ENCODE measurements at places on chromosomes 1 and 21.

- no peak for DNase-seq
These were observed 29.0 kb upstream of the KHDRBS1 start for GRCh38 chr1:31984419-31985347.

DNA sequence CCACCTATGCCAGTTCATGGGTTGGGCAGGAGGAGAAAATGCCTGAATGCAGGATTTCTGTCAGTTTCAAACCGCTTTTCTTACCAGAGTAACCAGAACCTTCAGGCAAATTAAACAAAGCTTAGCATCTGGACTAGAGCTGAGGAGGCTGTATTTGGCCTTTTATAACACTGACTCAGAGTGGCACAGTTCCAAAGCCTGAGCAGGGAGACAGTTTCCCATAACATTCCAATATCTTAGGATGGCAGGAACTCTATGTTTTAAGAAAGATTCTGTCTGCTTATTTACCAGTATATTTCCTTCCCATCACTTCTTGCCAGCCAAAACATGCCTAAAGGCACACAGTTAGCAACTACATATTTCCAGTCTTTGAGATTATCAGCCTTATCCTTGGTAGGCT, 46.8 kb downstream of the UBR4 start:
- DNase-seq = no peak

DNA sequence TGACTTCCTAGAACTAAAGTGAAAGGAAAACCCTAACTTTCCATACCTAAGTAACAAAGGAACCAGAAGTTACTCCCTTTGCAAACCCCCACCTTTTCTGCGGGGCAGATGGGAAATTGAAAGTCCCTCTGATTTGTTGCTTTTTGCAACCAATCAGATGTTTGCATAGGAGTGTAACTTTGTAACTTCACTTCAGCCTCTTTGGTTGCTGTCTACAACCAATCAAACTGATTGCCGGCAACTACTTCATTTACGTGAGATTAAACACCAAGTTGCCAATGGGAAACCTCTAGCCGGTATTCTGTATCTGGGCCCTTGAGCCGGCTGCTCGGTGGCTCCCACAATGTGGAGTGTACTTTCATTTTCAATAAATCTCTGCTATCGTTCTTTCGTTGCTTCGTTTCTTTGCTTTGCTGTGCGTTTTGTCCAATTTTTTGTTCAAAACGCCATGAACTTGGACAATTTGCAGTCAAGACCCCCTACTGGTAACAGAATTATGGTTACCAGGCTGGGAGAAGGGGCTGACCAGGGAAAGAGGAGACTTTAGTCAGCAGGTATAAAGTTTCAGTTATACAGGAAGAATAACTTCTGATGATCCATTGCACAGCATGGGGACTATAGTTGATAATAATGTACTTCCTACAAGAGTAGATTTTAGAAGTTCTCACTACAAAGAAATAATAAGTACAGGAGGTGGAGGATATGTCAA, 69.2 kb upstream of the RGS2 start:
- no peak for DNase-seq

- DNase-seq = no peak
These were observed 217.6 kb downstream of the POTED start for GRCh38 chr21:13827201-13827600.

- DNase-seq = no peak
These were observed 646 bp downstream of the IER5 start for GRCh38 chr1:181089017-181089675.

GRCh38 chr1:239590556-239590955, 204.2 kb downstream of the CHRM3 start:
- DNase-seq = no peak

GRCh38 chr1:181092883-181093458, 4.5 kb downstream of the IER5 start:
- DNase-seq = no peak

DNA sequence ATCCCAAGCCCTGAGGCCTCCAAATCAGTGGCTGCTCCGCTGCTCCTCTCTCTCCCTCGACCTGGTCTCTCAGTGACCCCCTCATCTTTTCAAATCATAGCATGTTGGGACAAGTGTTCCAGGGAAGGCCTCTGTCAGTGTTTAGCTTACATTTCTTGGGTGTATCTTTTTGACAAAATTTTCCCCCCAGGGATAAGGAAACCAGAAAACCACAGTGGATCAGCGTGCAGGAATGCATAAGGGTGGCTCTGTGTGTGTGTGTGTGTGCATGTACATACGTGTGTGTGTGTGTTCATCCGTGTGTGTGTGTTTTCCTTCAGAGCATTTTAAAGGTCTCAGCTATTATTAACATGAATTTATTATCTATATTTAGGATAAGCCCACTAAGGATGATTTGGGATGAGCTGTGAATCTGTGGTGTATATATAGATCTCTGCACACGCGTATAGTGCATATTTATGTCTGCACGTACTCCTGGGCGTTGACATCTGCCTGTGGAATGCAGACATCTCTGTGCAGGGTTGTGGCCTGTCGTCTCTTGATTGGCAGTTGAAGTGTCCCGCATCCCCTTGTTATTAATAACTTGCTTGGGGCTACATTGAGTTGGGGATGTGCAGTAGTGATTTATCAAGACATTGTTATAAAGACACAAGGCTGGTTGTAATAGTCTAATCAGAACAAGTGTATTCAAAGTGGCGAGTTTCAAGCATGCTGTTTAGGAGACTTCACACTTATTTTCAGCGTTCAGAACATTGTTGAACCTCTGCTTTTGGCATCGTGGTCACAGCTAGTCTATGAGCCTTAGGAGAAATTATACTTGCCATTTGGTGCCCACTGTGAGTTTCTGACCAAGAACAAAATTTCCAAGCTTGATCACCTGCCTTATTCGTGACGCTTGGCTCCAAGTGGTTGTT, 55.6 kb downstream of the GALNT2 start:
- no peak for DNase-seq

DNA sequence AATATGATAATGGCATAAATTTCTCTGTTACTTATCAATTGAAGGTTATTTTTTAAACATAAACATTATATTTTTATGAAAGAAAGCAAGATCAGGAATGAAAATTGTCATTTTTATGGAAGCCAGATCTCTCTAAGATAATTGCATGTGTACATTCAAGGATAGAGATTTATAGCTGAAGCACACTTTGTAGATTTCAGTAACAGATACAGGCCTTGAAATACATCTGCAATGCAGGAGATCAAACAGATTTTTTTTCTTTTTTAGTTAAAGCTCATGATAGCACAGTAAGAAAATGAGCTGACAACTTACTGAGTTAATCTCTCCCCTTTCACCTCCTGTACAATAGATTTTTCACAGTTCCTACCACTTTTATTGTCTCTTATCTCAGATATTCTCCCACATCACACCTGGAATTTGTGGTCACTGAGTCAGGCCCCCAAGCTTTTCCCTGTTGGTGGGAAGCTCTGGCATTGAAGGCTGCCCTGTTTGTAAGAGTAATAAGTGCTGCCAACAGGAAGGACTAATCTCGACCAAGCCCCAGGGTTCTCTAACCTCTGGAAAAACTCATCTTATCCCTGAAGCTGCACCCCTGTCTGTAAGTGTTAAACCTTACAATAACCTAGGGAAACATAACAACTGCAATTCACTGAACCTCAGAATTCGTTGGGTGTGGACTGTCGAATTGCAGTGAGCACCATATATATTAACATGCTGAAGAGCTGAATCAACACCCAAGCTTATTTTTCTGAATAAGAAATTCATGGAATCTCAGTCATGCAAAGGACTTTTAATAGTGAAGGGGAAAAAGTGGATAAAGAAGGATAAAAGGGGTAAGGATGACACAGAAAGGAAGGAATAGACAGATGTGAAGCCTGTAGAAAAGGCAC, 599.0 kb downstream of the LMO4 start:
- no peak for DNase-seq

- no peak for DNase-seq
These were observed 137.7 kb upstream of the SMYD2 start for GRCh38 chr1:214143006-214143992.

DNA sequence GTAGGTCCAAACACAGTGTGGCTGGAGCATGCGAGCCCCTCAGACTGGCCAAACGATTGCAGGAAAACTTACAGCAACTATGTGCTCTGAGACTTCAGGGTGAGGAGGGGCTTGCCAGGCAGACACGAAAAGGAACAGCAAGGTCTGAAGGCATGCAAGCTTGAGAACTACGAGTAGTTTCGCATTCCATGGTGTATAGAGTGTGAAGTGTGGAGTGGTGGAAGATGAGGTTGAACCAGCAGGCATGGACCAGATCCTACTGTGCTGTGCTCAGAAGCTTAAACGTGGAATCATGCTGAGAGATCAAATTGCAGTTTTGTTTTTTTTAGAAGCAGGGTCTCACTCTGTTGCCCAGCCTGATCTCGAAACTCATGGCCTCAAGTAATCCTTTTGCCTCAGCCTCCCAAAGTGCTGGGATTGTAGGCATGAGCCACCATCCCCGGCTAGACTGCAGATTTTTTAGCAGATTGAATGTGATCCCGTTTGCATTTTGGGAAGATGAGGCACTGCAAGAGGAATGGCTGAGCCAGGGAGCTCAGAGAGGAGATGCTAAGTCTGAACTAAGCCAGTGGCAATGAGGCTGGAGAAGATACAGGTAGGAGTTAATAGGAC, 5.1 kb upstream of the TFAP2E start:
- no peak for DNase-seq

GRCh38 chr1:70887936-70888335, 159.7 kb downstream of the PTGER3 start:
- DNase-seq = no peak

GRCh38 chr1:203267912-203268311, 37.4 kb upstream of the BTG2 start:
- DNase-seq = no peak

DNA sequence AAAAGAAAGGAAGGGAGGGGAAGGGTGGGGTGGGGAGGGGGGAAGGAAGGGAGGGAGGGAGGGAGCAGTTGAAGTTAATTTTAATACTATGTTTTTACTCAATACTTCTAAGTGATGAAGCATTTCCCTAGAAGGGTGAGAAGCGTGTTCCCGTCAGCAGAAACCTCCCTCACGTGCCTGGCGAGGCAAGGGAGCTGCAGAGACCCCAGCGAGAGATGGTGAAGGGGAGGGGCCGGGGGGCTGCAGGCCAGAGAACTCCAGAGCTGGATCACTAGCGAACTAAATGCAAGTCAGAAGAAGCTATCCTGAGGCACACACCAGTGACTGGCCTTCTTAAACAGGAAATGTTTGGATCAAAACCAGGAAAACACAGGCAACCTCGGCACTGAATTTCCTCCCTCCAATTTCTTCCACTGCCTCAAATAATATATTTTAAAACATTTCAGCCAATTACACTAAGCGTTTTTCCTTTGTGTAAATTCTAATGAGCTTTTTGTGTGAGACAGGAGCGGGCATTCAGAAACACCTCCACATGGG, 18.0 kb downstream of the WDR4 start:
- no peak for DNase-seq

DNA sequence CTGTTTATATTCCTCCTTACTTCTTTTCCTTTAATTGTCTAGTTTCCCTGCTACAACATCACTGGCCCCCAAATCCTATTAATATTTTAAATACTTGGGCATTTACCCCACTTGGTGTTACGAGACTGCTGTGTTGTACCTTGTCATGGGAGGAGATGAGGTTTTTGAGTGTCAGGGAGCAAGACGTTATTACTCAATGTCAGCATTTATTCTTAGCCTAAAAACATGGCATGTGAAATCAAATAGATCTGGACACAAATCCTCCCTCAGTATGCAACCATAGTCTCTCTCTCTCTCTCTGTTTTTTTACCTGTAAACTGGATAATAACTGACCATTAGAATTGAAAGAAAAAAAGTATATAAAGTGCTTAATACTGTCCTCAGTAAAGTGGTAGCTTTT, 4.6 kb downstream of the LRRC8B start:
- DNase-seq = no peak

DNA sequence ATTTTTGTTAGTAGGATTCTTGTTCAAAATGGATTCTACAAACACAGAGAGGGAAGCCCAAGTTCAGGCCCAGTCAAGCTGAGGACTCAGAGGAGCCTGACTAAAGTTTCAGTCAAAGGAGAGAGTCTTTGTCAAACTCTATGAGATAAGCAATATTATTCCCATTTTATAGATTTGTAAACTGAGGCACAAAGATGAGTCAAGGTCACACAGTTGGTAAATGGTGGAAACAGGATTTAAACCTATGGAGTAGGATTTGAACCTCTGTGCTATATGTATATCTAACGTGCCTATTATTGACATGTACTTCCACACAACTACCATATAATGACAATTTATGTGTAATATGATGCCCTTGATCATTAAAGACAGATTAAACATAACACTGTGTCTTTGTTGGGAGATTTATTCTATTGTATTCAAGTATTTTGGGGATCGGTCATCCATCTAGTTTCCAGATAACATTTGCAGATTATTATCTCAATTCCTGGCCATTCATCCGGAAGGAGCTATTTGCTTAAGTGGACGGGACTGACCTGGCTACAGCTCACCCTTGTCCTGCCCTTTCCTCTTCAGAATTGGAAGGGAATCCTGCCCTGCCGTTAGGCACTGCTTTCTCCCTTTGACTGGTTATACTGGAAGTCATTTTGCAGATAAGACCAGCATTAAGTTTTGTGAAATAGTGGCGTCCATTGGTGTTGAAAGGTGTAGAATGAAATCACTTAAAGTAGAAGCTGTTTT, 86.1 kb upstream of the LMO4 start:
- DNase-seq = no peak

DNA sequence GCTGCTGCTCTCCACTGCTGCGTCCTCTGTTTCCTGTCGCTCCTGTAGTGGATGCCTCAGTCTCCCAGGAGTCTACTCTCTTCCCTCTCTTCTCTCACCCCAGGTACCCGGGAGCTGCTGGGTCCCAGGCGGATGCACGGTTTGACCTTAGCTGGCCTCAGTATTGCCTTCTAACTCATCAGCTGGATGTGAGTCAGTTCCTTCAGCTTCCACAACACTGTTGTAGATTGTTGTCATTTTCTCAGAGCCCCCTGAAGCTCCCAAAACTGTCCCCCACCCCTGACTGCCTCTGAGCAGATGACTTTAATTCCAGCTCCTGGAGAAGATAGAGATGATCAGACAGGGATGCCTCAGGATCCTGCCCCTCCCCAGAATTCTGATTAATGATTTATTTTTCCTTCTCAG, 7.2 kb downstream of the CNIH3 start:
- DNase-seq = no peak

GRCh38 chr1:217673387-217673786, 42.2 kb downstream of the SPATA17 start:
- DNase-seq = no peak
